PC-9 (cell line): ENCODE measurements at places on chromosomes 3 and 15. TPM values are rescaled to one million over a fixed set of nuclear protein-coding genes. Genes with fewer than 3 reads are reported as not detected.
A peak's percentile ranks its signal among the peaks of the same experiment; 100 is the strongest.

DNA sequence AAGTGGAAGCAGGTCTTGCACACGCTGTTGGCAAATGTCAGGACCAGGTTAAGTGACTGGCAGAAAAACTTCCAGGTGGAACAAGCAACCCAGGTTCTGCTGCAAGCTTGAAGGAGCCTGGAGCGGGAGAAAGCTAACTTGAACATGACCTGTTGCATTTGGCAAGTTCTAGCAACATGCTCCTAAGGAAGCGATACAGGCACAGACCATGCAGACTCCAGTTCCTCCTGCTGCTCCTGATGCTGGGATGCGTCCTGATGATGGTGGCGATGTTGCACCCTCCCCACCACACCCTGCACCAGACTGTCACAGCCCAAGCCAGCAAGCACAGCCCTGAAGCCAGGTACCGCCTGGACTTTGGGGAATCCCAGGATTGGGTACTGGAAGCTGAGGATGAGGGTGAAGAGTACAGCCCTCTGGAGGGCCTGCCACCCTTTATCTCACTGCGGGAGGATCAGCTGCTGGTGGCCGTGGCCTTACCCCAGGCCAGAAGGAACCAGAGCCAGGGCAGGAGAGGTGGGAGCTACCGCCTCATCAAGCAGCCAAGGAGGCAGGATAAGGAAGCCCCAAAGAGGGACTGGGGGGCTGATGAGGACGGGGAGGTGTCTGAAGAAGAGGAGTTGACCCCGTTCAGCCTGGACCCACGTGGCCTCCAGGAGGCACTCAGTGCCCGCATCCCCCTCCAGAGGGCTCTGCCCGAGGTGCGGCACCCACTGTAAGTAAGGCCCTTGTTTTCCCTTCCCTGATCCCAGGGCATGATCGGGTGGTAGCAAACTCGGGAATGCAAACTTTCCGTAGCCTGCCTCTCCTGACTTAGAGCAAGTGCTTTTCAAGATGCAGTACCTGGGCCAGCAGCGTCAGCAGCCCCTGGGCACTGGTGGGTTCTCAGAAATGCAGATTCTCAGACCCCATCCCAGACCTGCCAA is 759 bp downstream of the GALNT15 start:
- no peaks in the 10 kb centered on the region for H3K36me3 ChIP-seq
- no peak overlapping the region for H3K4me3 ChIP-seq
- peaks cover 18% of the 10 kb centered on the region; the same call in 1 of the 2 replicates for H3K27me3 ChIP-seq

DNA sequence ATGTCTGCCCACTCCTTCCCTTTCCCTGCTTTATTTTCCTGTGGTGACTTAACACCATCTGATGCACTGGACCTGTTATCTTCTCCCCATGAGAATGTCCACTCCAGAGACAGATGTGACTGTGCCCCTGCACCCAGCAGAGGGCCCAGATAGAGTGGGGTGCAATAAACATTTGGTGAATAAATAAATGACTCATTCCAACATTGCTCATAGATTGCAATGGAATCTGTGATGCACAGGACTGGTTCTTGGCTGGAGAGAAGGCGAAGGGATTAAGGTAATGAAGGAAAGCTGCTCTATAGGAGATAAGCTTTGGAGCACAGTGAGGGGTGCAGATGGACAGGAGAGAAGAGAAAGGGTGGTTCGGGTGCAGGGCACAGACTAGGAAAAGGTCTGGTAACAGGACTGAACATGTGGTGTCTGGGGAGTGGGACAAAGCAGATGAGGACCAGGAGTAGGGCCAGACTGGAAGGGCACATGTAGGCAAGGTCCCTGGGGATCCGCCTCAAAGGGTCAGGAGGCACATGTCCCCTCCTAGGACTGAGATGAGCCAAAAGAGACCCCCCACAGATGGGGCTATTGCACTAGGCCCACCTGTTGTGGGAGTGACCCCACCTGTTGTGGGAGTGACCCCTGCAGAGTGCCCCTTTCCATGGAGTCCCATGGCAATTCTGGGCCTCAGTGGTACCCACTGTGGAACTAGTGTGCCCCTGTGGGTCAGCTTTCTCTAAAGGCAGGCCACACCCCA is 17.5 kb upstream of the POC1A start:
- no peaks in the 10 kb centered on the region for H3K27me3 ChIP-seq
- no peak overlapping the region for H3K4me3 ChIP-seq
- peak; percentile 69 for DNase-seq
- peak overlapping the region; percentile 36 for H3K27ac ChIP-seq

CMTM8 gene
- total RNA-seq: 16.8 and 17.8 TPM in 2 replicates

GRCh38 chr3:11273891-11274291 is 1.7 kb downstream of the ATG7 start:
- H3K27me3 ChIP-seq: no peaks in the 10 kb centered on the region
- H3K36me3 ChIP-seq: peaks cover 11% of the 10 kb centered on the region; the same call in 1 of the 2 replicates
- H3K4me3 ChIP-seq: peak overlapping the region; percentile 98; the same call in 1 of the 2 replicates
- peaks cover 29% of the 10 kb centered on the region for H3K4me1 ChIP-seq
- DNase-seq: no peak

DNA sequence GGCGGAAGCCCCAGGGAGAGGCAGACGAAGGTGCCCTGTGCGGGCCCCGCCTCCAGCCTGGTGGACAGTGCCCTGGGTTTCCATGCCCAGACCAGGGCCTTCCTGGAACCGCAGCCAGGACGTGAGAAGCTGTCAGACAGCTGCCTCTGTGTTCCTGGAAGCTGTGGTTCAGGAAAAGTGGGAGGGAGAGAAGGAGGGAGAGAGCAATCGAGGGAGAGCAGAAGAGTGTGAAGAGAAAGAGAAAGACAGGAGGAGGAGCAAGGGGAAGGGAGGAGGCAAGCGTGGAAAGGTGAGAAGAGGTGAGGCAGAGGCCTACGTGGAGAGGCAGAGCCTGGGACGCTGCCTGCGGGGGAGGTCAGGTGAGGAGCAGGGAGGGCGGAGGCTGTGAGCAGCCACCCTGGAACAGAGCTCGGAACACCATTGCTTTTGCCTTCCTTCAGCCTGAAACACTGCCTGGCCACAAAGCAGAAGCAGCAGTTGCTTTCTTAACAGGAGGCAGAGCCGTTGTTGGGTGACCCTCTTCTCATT is 18.6 kb downstream of the ZDHHC19 start:
- no peak overlapping the region for H3K27ac ChIP-seq
- no peaks in the 10 kb centered on the region for H3K36me3 ChIP-seq
- peaks cover 14% of the 10 kb centered on the region for H3K4me1 ChIP-seq
- no peaks in the 10 kb centered on the region for H3K27me3 ChIP-seq

A4GNT gene
- not detected in 2 replicates for total RNA-seq

DNA sequence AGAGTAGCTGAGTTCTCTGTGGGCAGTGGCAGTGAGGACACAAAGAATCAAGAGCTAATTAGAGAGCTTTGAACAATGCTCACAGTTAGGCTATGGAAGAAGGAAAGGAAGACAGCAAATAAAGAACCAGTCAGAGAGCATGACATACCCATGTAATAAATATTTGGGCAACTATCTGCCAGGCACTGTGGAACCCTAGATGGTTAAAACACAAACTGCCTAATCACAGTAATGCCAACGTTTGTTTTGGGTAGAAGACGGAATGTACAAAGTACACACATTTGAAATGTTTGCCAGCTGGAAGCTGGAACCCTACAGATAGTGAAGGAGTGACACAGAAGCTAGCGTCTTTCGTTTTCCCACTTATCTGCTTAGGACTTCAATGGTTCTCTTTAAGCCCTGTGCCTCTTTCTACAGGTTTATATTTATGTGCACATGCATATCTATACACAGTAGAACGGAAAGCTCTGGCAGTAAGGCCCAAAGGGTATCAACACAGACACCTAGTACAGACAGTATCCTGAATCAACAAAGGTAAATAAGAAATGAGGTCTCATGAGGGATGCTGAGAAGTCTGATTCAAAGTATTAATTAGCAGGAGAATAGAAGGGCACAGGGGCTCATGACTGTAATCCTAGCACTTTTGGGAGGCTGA is 44.6 kb downstream of the ANKRD28 start:
- peak overlapping the region; percentile 38; the same call in 1 of the 2 replicates for H3K27ac ChIP-seq
- peaks cover 20% of the 10 kb centered on the region for H3K36me3 ChIP-seq
- H3K4me1 ChIP-seq: peaks cover 6% of the 10 kb centered on the region; the same call in 1 of the 2 replicates
- H3K27me3 ChIP-seq: no peaks in the 10 kb centered on the region
- H3K4me3 ChIP-seq: no peak overlapping the region
- DNase-seq: no peak
